Upper lobe of left lung (tissue), 6 donors: ENCODE measurements at places on chromosomes 3 and 15. TPM values are rescaled to one million over a fixed set of nuclear protein-coding genes. Genes with fewer than 3 reads are reported as not detected.

The SEMA3F gene
- total RNA-seq = 76.0 TPM

The CPNE9 gene
- 0.30 TPM for total RNA-seq

The HTR3E gene
- total RNA-seq = not detected

The PPARG gene
- 44.6 TPM for total RNA-seq

The MORC1 gene
- total RNA-seq = 0.15 TPM

GRCh38 chr15:34837246-34838016 lies 42.1 kb upstream of the ACTC1 start:
- no peak overlapping the region for H3K27ac ChIP-seq
- DNase-seq = no peak
- no peak overlapping the region for H3K4me3 ChIP-seq

- no peaks in the 10 kb centered on the region for H3K4me1 ChIP-seq
- H3K27me3 ChIP-seq = no peaks in the 10 kb centered on the region
- no peak for DNase-seq
- H3K27ac ChIP-seq = no peak overlapping the region
- H3K36me3 ChIP-seq = no peaks in the 10 kb centered on the region
- H3K4me3 ChIP-seq = no peak overlapping the region
Observed at GRCh38 chr3:59695860-59696259, 646.0 kb upstream of the CFAP20DC start.

DNA sequence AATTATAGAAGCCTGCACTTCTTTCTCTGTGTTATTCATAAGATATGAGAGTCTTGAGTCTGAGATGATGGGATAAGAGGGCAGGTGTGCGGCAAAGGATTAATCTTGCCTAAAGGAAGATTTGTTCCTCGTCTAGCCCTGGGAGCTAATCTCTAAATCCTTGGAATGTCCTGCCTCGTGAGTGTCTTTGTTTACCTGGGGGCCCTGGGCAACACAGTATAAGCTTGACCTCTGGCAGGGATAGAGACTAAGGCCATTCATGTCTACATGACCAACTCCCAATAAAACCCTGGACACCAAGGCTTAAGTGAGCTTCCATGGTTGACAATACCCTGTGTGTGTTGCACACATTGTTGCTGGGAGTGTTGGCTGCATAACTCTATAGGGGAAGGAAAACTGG lies 3.2 kb upstream of the AGBL1 start:
- no peaks in the 10 kb centered on the region for H3K36me3 ChIP-seq
- no peaks in the 10 kb centered on the region for H3K27me3 ChIP-seq
- no peak overlapping the region for H3K27ac ChIP-seq

- H3K4me1 ChIP-seq = peaks cover 5% of the 10 kb centered on the region
- H3K4me3 ChIP-seq = no peak overlapping the region
- no peaks in the 10 kb centered on the region for H3K36me3 ChIP-seq
- no peak overlapping the region for H3K27ac ChIP-seq
Observed at GRCh38 chr3:141505166-141505565, 18.3 kb downstream of the RASA2 start.

GRCh38 chr3:98894791-98895576 lies 6.5 kb downstream of the DCBLD2 start:
- no peak overlapping the region for H3K27ac ChIP-seq
- no peaks in the 10 kb centered on the region for H3K36me3 ChIP-seq
- H3K4me1 ChIP-seq = no peaks in the 10 kb centered on the region
- H3K27me3 ChIP-seq = no peaks in the 10 kb centered on the region

DNA sequence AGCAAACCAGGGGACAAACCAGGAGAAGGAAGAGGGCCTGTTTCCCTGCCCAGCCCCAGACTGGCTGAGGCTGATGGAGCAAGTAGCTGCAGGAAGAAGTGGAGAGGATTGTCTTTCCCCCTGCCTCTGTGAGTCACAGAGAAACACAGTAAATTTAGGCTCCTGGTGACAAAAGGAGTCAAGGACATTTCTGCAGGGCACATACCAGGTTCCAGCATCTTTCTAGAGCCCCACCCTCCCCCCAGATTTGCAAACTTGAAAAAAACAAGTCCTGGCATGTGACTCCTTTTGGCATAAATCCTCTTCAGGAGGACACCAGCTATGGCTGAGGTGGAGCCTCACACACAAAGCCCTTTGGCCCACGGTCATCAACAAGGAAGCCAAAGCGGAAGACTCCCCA lies 17.8 kb downstream of the PLD1 start:
- no peaks in the 10 kb centered on the region for H3K36me3 ChIP-seq
- no peak for DNase-seq
- no peak overlapping the region for H3K4me3 ChIP-seq
- peaks cover 27% of the 10 kb centered on the region for H3K4me1 ChIP-seq
- H3K27me3 ChIP-seq = no peaks in the 10 kb centered on the region
